ENCODE measurements at places on chromosomes 16 and 17.

DNA sequence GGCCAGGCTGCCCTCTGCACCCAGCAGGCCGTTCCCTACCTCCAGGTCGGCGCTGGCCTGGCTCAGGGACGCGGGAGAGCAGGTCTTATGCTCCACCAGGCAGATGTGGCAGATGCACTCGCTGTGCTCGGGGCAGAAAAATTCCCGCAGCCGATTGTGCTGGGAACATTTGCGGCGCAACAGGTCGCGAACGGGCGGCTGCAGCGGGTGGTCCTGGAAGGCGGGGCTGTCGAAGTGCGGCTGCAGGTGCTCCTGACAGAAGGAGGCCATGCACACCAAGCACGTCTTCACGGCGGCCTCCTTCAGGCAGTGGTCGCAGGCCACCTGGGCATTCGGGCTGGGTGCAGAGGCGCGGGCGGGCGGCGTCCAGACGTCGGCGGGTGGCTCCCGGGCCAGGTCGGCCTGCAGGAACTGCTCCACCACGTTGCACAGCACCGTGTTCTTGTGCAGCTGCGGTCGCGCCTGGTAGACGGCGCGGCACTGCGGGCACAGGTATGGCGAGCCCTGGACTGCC is 439 bp downstream of the TRIM25 start:
- no peak for DNase-seq

DNA sequence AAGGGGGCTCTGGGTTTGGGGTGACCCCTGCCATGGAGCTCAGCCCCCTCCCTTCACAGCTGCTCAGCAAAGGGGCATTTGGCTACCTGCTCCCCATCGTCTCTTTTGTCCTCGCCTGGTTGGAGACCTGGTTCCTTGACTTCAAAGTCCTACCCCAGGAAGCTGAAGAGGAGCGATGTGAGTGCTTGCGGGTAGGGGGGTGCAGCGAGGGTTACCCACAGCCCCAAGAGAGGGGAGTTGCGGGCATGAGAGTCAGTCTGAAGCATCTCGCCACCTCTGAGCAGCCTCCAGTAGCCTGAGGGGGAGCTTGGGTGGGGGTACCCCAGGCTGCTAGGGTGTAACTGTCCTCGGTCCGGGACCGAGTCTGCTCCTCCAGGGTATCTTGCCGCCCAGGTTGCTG is 6.8 kb upstream of the TCAP start:
- DNase-seq: no peak

- DNase-seq: no peak
Measured at GRCh38 chr17:59839651-59840328, 53.0 kb downstream of the TUBD1 start.

DNA sequence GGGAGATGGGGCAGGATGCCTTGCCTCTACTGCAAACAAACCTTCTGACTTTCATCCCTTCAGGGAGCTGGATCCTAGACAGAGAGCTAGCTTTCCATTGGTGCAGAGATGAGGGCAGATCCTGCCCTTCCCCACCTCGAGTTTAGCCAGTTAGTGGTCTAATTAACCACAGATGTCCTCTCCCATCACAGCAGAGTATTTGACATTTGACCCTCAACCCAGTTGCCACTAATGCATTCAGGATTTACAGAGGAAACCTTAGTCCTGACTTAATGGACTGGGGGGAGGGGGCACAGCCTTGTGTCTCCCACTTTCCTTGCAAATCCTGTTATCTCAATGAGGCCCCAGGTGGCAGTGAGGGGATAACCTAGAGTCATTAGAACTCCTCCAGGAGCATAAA is 10.2 kb downstream of the PIP4K2B start:
- DNase-seq: no peak

GRCh38 chr17:82882715-82883418 is 43.0 kb upstream of the ZNF750 start:
- DNase-seq: no peak

DNA sequence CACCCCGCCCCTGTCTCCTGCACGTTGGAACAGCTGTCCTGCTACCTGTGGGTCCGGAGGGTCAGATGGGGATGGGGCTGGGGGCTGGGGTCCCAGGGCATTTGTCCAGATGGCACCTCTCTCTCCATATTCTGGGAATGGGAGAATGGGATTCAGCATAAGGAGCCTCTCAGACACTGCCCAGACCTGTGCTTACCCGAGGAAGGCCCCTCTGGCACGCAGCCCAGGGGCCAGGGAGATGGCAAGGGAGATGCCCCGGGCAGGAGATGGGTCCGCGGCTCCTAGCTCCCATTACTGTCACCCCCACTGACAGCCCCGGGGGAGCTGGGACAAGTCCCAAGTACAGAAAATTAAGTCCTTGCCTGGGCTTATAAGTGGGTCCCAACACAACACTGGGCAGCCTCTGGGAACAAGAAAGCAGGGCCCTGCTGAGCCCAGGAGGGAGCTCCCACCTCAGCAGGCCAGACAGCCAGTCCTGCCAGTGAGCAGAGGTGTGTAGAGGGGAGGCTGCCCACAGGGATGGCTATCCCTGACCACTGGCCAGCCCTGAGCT is 1.8 kb downstream of the VASN start:
- no peak for DNase-seq

GRCh38 chr17:49708515-49709183 is 885 bp upstream of the SLC35B1 start:
- no peak for DNase-seq

All from GOT3 (cell line).